ENCODE measurements at places on chromosomes 2 and 18. TPM values are rescaled to one million over a fixed set of nuclear protein-coding genes. Genes with fewer than 3 reads are reported as not detected.

DNA sequence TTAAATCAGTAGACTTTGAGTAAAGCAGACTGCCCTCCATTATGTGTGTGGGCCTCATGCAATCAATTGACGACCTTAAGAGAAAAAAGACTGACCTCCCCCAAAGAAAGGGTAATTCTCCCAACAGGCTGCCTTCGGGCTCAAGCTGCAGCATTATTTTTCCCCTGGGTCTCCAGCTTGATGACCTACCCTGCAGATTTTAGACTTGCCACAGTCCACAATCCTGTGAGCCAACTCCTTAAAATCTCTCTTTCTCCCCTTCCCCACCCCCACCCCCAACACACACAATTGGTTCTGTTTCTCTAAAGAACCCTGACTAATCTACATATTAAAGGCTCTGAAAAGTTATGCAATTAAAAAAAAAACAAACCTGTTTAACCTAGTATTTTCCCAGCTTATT lies 89.4 kb downstream of the RNF152 start:
- ATAC-seq, result no peak

DNA sequence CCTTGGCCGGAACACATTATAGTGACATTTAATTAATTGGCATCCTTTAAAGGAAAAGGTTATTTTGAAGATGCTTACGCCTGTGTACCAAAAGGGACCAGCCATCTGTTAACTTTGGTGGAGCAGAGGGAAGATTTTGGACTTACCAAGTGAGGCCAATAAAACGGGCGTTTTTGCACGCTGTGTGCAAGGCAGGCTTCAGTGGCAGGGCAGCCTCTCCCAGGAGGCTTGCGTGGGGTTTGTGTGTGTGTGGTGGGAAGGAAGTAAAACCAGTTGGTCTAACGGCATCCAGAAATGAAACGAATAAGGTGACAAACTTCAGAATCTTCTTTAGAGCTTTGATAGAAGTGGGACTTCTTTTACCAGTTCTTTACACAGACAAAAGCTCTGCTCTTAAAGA lies 191.7 kb downstream of the PRKCE start:
- no peak for ATAC-seq

- no peak for ATAC-seq
Measured at GRCh38 chr2:47741637-47742036, 41.3 kb upstream of the MSH6 start.

GRCh38 chr18:45059695-45060094 lies 379.0 kb downstream of the SETBP1 start:
- peak; percentile 76 for ATAC-seq

GRCh38 chr18:79597831-79598632 lies 81.6 kb upstream of the CTDP1 start:
- ATAC-seq, result no peak

DNA sequence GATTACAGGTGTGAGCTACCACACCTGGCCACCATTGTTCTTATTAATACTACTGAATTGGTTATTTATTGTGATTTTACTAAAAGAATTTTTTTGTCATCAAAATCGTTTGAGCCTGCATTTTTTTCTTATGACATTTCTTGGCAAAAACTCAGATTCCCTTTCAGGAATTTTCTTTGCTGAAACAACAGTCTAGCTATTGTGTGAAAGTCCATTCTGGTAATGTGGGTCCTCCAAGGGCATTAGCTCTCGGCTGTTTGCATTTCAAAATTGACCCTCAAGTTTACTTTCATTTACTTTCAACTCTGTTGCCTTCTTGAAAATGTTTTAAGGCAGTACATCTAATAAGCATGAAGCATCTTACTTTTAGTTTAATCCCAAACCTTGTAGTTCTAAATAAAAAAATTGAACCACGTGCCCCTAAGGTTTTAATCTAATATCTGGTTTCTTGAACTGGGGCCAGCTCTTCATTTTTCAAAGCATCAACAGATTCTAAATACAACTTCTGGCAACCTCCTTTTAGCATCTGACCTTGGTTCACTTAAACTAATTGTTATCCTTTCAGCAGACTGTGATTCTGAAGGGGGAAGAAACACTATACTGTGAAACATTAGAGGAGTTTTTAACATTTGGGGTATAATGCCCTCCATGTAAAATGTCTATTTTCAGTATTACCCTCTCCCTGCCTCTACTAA lies 325.2 kb upstream of the RAB12 start:
- ATAC-seq, result no peak

DNA sequence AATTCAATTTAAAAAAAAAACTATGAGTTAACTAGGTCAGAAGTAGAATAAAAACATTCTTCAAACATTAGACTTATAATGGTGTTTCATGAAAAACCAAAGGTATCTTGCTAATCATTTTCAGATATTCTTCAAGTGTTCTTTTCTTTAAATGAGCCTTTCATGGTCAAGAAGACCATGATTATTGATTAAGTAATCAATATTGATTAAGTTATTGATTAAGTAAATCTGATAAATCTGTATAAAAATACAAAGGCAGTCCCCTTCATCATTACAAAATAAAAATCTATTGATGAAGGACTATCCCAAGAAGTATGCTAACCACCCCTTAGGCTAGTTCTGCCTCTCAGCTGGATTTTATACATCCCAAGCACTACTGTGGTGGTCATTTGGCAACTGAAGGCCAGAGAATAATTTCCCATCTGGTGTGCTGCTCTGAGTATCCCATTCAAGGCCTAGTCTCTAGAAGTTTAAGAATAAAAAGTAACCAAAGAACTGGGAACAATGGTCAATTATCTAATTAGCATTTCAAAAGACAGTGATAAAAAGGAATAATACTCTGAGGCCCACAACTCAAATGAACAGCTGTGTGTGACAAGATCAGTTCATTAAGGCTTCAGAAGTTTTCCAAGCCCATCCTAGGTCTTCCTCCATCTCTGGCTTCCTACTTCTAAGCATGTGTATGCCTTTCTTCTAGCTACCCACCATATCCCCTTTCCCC lies 63.5 kb downstream of the TCF4 start:
- no peak for ATAC-seq

ROCK1 gene
- total RNA-seq, result 61.3 TPM
